ENCODE measurements at places on chromosomes 12 and 14.

DNA sequence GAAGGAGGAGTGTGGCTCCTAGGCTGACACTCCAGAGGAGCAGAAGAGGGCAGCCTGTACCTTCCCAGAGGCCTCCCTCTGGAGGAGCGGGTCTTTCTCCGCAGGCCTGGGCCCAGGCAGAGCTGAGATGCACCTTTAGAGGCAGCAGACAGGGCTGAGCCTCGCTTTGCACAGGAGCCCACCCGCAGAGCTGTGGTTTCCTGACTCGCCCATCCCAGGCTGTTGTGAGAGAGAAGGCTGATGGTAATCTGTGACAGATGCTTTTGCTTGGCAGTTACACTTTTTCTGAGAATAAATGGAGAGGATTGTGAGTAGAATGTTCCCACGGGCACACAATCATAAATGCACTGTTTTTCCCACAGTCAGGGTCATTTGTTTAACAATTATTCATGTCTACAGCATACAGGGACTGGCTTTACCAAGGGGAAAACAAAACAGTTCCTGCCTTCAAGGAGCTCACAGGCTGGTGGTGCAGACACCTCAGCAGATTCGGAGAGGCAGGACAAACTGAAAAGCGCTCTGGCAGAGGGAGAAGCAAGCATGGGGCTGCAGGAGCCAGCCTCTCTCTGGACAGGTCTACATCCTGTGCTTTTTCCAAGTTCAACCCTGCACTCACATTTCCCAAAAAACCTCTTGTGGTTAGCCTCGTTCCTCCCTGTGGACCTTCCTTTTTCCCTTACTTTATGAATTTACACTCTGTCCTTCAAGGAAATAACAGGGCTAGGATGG is 13.9 kb downstream of the EVL start:
- no peak for DNase-seq

GRCh38 chr12:26534071-26534470 is 298.9 kb downstream of the ITPR2 start:
- no peak for DNase-seq

GRCh38 chr12:62481843-62482540 is 15.4 kb downstream of the MON2 start:
- no peak for DNase-seq

DNA sequence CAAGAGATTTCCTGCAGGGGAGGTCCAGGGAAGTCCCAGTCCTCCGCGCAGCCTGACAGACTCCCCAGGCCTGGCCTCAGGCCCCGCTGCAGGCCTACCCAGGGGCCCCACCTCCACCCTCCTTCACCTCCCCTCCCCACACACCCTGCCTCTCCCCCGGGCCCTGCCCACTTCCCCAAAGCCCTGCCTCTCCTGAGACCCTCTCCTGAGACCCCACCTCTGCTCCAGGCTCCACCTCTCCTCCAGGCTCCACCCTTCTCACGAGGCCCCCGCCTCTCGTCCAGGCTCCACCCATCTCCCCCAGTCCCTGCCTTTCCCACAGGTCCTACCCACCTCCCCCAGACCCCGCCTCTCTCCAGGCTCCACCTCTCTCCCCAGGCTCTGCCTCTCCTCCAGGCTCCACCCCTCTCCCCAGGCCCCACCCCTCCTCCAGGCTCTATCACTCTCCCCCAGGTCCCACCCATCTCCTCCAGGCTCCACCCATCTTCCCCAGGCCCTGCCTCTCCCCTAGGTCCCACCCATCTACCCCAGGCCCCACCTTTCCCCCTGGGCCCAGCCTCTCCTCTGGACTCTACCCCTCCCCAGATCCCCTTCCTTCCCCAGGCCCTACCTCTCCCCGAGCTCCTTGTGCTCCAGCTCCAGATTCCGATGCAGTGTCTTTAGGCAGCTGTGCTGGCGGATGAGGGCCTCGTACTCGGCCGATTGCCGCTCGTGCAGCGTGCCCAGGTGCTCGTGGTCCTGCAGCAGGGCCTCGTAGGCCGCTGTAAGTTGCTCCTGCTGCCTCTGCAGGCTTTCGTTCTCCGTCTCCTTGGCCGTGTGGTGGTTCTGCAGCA is 58.8 kb upstream of the GPR68 start:
- no peak for DNase-seq

DNA sequence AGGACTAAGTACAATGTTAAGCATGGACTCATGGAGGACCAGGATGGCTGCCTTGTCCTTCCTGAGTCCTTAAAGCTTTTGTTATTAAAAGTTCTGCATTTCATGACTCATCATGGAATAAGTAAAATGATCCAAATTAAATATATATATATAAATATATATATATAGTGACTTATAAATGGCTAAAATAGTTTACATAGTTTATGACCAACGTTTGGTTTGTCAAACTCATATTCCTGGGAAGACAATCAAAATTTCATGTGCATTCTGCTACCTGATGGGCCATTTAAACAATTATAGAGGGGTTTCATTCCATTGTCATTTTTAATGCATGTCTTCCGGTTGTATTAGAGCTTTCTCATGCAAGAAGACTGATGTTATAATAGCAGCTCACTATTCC is 1190.7 kb downstream of the FSCB start:
- no peak for DNase-seq

DNA sequence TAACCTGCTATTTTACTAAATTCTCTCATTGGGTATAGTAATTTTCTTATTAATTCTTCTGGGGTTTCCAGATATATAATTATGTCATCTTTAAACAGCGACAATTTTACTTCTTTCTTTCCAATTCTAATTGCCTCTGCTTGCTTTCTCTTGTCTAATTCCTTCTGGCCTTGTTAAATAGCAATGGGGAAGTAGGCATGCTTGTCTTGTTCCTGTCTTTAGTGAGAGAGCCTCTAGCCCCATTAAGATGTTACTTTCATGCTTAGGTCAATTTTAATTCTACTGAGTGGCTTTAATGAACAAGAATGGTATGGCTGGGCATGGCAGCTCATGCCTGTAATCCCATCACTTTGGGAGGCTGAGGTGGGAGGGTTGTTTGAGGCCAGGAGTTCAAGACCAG is 31.7 kb downstream of the LRTM2 start:
- no peak for DNase-seq

GRCh38 chr12:11681207-11681606 is 31.7 kb downstream of the ETV6 start:
- DNase-seq, result no peak

DNA sequence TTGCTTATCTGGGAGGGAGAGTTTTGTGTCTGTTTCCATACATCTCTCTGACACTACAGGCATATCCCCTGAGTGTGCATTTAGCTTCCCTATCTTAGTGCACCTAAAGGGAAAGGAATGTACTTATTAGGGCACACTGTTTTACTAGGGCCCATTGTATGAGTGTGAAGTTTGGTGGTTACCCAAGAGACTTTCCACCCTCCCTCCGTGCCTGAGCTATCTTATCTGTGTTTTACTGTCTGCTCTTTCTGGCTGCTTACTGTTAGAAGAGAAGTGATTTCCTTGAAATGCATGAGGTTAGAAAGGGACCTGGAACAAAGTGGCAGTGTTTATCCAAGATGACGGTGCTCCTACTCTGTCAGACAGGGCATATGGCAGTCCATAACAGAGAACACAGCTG is 8.5 kb upstream of the SVOP start:
- no peak for DNase-seq

DNA sequence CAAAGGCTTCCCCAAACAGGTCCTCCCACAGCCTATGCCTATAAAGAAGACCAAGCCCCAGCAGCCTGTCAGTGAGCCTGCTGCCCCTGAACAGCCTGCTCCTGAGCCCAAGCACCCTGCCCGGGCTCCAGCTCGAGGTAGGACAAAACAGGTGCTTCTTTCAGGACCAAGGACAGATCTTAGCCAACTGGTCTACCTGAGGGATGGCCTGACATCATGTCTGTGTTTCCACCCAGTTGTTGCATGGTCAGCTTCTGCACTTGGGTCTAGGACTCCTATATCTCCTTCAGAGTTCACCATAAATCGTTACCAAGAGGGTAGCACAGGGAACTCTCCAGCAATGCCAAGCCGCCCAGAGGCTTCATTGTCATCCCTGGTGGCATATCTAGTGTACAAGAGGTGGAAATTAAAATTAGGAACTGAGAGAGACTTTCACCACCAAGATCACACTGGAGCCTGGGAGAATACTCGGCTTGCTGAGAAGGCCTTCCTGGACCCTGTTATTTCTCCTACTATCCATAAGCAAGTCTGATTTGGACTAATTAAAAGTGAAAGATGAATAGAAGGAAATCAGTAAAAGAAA is 38.2 kb upstream of the OAS1 start:
- no peak for DNase-seq

GRCh38 chr12:105279460-105280056 is 43.6 kb upstream of the APPL2 start:
- DNase-seq, result no peak

GRCh38 chr12:86521870-86522269 is 265.7 kb upstream of the MGAT4C start:
- no peak for DNase-seq

- no peak for DNase-seq
Observed at GRCh38 chr14:79831195-79831892, 380.0 kb downstream of the DIO2 start.

DNA sequence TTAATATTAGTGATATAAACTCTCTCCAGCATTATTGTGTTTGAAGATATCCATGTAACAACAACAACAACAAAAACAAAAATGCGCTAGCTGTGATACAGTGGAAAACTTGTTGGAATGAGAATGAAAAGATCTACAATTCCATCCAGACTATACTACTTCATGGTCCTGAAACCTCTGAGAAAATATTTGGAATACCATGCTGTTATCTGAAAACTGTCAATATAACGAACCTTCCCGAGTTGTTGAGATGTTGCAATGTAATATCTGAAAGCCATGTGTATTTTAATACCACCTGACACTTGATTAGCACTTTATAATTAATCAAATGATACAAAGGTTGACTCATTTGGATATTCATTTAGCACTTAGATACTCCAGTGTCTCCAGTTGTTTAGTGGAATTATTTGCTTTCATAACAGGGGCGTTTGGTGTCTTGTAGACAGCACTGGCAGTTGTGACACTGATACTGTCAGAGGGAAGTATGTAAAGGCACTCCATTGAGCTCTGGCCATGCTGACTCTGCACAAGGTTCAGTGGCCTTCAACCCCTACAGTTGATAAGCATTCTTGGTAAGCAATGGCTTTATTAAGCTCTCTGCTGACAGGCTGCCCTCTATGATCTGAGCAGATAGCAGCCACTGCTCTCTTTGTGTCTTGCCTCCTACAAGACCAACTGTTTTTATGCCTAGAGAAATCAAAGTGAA is 447.1 kb upstream of the SEL1L start:
- DNase-seq, result no peak

DNA sequence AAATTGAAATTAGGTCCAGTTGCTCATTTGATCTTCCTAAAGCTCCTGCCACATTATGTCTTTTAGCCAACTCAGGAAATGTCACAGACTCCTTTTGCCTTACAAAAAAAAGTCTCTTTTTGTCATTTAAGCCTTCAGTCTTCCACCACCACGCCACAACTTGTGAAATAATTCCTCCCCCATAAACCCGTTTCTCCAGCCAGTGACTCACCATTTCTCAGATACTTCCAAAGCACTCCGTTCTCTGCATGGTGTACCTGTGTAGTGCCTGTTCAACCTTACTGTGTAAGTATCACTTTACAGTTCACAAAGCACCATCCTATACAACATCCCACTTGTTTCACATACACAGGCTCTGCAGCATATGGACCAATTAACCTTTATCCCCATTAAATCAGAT is 139.5 kb upstream of the AEBP2 start:
- no peak for DNase-seq

- no peak for DNase-seq
Observed at GRCh38 chr12:76220980-76221379, 127.2 kb downstream of the BBS10 start.

- DNase-seq, result no peak
Observed at GRCh38 chr14:92404938-92405337, 82.0 kb downstream of the SLC24A4 start.

- no peak for DNase-seq
Observed at GRCh38 chr12:87120440-87120839, 864.2 kb upstream of the MGAT4C start.

DNA sequence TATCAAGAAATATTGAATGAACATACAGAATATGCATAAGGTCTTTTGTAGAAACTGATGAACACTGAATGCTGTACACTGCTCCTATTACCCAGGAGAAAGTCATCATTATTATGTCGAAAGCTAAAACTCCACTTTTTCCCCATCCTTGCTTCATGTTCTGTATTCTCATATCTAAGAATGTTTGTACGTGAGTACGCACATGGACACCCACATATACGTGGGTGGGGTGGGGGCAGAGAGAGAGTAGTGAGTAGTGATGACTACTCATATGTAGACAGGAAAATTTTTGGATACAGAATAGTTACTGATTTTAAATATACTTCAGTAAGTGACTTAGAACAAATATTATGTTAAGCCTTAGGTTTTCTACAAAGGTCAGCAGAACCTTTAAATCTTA is 75.1 kb downstream of the FERMT2 start:
- DNase-seq, result no peak

GRCh38 chr12:132729541-132730320 is 19.1 kb downstream of the PGAM5 start:
- DNase-seq, result no peak

DNA sequence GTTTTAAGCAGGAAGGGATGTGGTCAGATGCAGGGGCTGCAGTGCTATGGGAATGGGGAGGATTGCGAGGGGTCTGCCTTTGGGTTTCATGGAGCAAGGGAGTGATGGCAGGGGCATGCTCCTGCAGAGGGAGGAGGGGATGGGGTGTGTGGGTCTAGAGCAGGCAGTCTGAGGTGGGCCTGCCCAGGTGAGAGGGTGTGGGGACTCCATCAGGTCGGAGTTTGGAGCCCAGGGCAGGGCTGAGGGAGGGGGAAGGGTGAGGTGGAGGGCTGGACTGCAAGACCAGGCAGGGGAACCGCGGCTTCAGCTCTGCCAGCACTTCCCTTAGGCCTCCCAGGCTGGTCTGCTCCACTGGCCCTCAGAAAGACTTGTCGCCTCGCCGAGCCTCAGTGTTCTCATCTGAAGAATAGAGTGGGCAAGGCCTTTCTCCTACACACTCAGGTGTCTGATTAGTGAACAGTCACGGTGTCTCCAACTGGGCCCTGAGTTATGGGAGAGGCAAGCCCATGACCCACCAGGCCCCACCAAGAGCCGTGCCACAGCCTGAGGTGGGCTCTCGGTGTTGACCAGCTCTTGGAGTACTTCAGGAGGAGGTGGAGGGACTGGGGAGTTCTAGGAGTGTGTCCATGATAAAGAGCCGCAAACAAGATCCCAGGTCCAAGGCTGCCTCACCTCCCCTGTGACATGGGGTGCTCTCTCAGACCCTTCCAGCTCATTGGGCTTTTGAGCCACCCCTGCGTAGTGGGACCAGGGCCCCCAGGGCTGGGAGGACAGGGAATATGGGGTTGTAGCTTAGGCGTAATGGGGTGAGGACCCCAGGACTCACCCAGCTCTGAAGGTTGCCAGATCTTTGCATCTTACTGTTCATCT is 20.1 kb upstream of the KRT80 start:
- peak; percentile 47 for DNase-seq

DNA sequence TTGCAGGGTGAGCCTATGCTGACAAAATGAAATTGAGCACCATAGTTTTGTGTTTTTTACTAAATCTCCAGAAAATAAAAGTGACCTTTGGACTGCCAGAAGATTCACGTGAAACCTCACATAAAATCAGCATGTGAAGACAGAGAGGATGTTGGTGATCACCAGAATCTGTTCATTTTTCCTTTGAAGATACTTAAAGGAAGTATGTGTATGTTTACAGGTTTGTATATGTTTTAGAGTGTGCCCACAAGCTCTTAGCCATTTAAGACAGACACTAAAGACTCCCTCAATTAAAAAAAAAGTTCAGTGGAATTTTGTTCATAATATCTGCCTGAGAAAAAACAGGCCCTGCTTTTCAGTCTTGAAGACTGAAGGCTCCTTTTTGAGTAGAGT is 25.9 kb downstream of the DDX47 start:
- no peak for DNase-seq

GRCh38 chr14:83638748-83639504 is 1891.0 kb upstream of the FLRT2 start:
- DNase-seq, result no peak
